ENCODE measurements at places on chromosomes 4 and X.

- no peak for DNase-seq
These were observed 13.0 kb upstream of the LEF1 start for GRCh38 chr4:108181704-108182103.

DNA sequence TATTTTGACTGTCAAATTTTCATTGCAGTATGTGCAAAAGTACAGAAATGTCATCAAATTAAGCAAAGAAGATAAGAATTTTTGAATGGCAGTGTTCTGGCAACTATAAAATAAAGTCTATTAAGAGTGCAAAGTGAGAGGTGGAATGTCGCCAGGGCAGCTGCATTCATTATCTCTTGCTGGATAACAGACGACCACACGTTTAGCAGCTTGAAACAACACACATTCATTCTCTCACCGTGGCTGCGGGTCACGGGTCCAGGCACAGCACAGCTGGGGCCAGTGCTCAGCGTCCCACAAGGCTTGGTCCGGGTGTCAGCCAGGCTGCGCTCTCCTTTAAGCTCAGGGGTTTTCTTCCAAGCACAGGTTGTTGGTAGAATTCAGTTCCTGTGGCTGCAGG is 113.9 kb downstream of the GPR143 start:
- no peak for DNase-seq

- DNase-seq = no peak
These were observed 56.4 kb downstream of the CXorf58 start for GRCh38 chrX:23964191-23964590.

DNA sequence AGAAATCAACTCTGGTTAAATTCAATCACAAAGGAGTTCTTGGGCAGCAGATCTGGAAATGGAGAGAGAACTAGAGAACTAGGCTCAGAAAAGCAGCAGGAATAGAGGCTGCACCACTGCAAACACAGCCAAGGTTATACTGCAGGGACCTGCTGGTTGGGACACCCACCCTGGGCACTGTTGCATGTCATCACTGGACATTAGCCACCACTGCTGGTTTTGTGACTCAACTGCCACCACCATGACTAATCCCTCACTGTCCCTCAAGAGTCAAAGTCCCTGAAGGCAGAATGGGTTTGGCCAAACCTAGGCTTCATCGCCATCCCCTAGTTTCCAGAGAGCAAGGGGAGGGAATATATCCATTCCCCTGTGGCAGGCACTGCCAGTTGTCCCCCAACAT is 38.1 kb upstream of the IRAK1 start:
- DNase-seq = no peak

- DNase-seq = no peak
These were observed 6.0 kb downstream of the SPP1 start for GRCh38 chr4:87981486-87981885.

DNA sequence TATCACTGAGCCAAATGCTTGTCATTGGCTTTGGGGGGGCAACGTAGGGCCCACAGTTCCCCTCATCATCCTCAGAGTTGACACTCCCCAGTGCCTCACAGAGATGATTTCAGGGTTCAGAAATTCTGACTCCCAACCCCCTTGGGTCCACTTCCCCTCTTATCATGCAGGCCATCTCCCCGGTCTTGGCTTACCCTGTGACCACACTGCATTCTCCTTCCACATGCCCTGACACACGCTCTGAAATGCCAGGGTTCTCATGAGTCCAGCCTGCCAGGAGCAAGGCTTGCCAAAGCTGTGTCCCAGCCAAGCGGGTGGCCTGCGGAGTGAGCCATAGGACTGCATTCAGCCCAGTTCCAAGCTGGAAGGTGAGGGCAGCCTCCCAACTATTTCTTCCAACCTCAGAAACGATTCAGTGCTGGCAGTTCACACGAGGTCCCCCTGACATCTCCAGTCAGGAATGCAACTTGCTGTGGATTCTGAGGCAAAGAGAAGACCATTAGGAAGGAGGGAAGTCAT is 101.2 kb downstream of the SMIM20 start:
- DNase-seq = peak; percentile 84

DNA sequence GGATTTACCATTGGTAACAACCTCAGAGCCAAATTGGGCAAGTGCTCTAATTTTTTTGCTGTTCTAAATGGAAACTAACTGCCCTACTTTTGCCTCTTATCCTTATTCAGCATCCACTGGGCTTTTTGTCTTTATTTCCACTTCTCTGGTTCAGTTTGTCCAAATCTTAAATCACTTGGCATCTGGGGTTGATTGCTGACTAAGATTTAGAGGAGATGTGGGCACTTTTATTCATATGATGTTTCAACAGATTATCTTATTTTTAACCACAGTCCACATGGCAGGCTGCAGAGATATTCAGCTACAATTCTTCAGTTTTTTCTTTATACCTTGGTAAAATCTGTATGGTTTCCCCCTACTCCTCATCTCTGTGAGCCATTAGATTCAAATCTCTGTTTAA is 1161.4 kb upstream of the PCDH7 start:
- no peak for DNase-seq

DNA sequence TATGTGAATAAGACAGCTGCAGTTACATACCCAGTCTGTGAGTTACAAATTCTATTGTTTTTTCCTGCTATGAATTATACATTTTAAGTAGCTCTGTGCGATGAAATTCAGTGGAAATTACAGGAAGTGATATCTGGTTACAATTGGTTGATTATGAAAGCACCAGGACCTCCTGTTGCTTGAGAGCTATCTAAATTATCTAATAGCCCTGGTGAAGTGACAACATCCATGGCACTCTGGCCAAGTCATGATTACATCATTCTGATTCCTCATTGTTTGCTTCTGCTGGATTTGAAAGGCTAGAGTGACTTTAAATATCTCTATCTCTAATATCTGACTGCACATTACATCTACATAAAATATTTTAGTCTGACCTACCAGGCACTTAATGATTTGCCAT is 515.0 kb downstream of the CFAP47 start:
- no peak for DNase-seq

DNA sequence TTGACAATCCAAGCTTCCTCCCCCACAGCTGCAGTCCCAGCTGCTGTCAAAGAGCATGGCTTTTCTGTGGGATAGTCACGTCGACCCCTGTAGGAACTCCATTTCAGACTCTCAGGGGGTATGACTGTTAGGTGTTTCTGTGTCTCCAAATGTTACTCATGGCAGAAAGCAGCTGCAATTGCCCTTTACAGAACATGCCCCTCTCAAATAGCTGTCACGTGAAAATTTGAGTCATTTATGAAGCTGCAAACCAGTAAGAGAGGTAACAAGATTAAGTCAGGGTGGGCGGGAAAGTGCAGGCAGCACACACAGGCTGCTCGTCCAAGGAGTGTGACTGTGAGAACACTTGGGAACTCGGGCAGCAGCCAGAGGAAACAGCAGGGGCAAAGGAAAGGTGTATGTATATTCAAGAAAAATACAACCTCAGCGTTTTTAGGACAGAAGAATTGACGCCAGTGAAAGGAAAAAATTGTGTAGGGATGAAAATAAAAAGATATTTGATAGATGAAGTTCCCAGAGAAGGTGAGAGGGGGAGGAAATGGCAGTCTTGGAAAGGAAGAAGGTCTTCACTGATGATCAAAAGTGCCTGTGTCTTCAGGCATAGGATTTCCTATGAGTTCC is 66.5 kb upstream of the TMEM184C start:
- DNase-seq = peak; percentile 12

GRCh38 chr4:93337196-93337595 is 491.4 kb upstream of the ATOH1 start:
- DNase-seq = no peak

DNA sequence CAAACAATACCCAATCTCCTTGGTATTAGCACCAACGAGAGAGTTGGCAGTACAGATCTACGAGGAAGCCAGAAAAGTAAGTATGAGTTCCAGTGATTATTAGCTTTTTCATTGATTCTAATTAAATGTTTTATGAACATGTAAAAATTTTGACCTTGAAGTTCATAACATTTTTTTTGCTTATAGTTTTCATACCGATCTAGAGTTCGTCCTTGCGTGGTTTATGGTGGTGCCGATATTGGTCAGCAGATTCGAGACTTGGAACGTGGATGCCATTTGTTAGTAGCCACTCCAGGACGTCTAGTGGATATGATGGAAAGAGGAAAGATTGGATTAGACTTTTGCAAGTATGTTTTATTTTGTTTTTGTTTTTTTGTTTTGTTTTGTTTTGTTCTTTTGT is 10.1 kb downstream of the DDX3X start:
- no peak for DNase-seq

GRCh38 chr4:76800902-76801301 is 97.0 kb downstream of the SOWAHB start:
- DNase-seq = no peak

GRCh38 chr4:153705743-153706468 is 21.8 kb downstream of the TLR2 start:
- DNase-seq = no peak

GRCh38 chr4:114997576-114998247 is 115.7 kb downstream of the NDST4 start:
- no peak for DNase-seq

DNA sequence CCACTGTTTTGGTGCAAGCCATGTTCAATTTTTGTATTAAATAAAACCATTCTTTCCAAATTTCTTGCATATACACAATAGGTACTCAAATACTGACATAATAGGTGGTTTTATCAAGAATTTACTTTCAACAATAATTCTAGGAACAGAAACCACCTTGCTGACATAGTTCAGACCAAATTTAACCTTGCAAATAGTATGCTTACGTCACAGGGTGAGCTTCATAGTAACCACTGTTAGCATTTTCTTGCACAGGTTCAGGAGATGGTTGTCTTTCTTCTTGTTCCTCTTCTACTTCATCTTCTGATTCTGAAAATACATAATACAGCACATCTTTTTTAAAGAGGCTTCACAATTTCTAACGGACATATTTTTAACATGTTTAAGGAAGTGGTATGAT is 17.6 kb downstream of the G3BP2 start:
- no peak for DNase-seq

GRCh38 chrX:13258052-13258444 is 61.8 kb downstream of the ATXN3L start:
- DNase-seq = no peak

Measured in T1000 (cell line).